ENCODE measurements at places on chromosomes 2 and 18.

- DNase-seq, result no peak
Observed at GRCh38 chr2:61998426-61998825, 93.0 kb downstream of the COMMD1 start.

DNA sequence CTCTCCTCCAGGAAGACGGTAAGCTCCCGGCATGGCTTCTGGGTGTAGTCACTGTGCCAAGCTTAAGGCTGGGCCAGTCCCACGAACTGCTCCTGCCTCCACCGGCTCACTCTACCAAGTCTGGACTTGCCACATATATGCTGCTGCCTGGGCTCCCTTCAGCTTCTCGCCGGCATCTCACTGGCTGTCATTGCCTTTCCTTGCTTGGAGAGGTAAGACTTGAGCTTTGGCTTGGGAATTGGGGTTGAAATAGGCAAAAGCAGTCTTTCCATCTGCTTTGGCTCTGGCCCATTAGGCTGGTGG is 481.0 kb downstream of the TGIF1 start:
- no peak for DNase-seq

GRCh38 chr2:155714983-155715382 is 617.5 kb downstream of the NR4A2 start:
- no peak for DNase-seq

GRCh38 chr2:96514521-96514920 is 9.4 kb upstream of the NEURL3 start:
- no peak for DNase-seq

GRCh38 chr2:239729681-239730566 is 295.2 kb downstream of the NDUFA10 start:
- no peak for DNase-seq

- DNase-seq, result no peak
Observed at GRCh38 chr2:9405636-9406035, 17.7 kb downstream of the ITGB1BP1 start.

DNA sequence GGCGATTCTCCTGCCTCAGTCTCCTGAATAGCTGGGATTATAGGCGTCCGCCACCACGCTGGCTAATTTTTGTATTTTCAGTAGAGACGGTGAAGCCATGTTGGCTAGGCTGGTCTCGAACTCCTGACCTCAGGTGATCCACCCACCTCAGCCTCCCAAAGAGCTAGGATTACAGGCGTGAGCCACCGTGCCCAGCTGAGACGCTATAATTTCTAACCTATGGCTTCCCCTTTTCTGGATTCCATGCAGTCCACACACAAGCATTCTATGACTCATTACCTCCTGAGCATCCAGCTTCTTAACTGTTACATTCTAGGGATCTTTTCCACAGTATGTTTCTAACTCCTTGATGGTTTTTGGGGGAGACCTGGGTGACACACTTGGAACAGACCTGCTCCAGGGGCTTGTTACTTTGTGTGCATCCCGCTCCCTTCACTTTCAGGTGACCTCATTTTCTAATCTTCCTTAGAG is 11.8 kb upstream of the KCMF1 start:
- DNase-seq, result no peak

GRCh38 chr2:110869472-110870446 is 137.4 kb downstream of the ACOXL start:
- no peak for DNase-seq

GRCh38 chr2:69741229-69741574 is 732 bp upstream of the ANXA4 start:
- DNase-seq, result no peak

Measured in stimulated activated CD8-positive, alpha-beta memory T cell treated with anti-CD3 and anti-CD28 coated beads, Interleukin-7, amount 100 ng/mL, for 24 hours (primary cell).